ENCODE measurements at places on chromosomes 1 and 21. TPM values are rescaled to one million over a fixed set of nuclear protein-coding genes. Genes with fewer than 3 reads are reported as not detected.

DNA sequence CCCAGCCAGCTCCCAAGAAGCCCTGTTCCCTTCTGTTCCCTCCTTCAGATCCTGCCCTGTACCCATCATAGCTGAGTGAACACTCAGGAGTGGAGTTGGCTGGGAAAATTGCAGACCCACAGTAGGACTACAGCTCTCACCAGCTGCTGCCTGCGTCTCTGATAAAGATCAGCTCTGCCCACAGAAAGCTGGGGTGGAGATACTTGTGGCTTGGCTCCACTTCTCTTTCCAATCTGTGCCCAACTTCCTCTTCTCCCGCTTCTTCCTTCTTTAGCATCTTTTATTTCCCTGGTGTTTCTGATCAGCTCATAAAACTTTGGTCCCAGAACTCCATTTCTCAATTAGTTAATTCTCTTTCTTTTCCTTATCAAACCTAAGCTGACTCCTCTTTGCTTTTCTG, 5.5 kb upstream of the CD1A start:
- no peak for DNase-seq

DNA sequence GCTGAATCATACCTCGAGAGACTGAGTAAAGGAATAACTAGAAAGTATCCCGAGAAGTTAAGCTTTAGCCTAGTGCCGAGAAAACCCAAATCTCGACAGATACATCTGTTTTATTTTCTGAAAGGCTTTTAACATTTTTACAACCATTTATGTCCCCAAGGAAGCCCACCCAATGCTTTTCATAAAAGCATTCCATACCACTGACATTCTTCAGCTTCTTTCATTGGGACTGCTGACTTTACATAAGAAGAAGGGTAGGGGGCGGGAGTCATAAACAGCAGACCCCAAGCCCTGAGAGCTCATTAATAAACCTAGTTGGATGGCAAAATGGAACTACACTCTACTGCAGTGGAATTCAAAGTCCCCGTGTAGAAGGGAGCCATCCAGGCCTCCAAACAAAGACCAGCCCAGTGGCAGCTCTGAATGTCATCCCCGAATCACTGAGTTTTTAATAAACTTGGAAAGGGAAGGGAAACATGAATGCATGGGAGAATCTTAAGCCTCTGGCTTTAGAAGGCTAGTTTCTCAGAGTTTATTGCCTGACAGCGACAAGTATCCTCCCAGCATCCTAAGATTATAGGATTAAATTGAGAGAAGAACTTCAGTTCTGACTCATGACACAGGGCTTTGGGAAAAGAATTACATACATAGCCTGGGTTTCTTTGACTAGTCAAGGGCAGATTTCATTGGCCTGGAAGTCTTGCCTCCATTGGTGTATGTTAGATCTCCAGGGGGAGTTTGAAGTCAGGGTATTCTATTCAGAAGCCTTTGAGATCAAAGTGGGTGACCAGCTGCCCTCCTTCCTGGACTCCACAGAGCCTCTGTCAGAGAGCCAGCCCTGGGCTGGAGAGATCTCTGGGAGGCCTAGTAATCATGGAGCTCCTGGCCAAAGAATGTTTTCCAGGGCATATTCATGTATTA, 3.7 kb downstream of the ATF3 start:
- no peak for DNase-seq

GRCh38 chr1:245484176-245484575, 329.4 kb downstream of the KIF26B start:
- DNase-seq, result no peak

GRCh38 chr1:219126377-219126776, 47.3 kb upstream of the LYPLAL1 start:
- no peak for DNase-seq

- peak; percentile 5 for DNase-seq
Observed at GRCh38 chr1:119742202-119742601, 26.5 kb downstream of the HMGCS2 start.

DNA sequence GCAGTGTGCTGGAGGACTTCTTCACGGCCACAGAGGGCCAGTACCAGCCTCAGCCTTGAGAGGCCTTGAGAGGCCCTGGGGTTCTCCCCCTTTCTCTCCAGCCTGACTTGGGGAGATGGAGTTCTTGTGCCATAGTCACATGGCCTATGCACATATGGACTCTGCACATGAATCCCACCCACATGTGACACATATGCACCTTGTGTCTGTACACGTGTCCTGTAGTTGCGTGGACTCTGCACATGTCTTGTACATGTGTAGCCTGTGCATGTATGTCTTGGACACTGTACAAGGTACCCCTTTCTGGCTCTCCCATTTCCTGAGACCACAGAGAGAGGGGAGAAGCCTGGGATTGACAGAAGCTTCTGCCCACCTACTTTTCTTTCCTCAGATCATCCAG, 6.2 kb upstream of the HDAC1 start:
- DNase-seq, result no peak

Gene ZFP69B
- total RNA-seq, result 6.8 TPM

Gene GIPC2
- 1.5 TPM for total RNA-seq

Gene CR1
- not detected for total RNA-seq

Gene C1orf210
- total RNA-seq, result not detected

Gene HRNR
- total RNA-seq, result not detected

Data from LHCN-M2 (cell line).